ENCODE measurements at places on chromosomes 12 and 14. TPM values are rescaled to one million over a fixed set of nuclear protein-coding genes. Genes with fewer than 3 reads are reported as not detected.

- DNase-seq, result no peak
These were observed 88.5 kb downstream of the GCH1 start for GRCh38 chr14:54814076-54814475.

DNA sequence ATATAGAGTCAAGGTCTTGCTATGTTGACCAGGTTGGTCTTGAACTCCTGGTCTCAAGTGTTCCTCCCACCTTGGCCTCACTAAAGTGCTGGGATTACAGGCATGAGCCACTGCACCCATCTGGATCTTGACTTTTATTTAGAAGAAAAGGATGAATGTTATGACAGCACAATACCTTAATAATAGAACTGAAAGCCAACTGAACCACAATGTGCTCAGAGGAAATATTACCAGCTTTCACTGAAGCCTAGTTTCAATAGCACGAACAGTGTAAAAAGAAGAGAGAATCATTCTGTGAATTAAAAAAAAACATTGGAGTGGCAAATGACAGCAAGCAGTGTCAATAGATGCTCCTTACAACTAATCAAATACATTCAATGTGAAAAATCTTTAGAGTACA is 239.2 kb upstream of the RMST start:
- DNase-seq, result no peak

- no peak for DNase-seq
These were observed 26.2 kb downstream of the FAM177A1 start for GRCh38 chr14:35072226-35072625.

GRCh38 chr12:130347588-130347987 is 9.9 kb downstream of the PIWIL1 start:
- DNase-seq, result no peak

DNA sequence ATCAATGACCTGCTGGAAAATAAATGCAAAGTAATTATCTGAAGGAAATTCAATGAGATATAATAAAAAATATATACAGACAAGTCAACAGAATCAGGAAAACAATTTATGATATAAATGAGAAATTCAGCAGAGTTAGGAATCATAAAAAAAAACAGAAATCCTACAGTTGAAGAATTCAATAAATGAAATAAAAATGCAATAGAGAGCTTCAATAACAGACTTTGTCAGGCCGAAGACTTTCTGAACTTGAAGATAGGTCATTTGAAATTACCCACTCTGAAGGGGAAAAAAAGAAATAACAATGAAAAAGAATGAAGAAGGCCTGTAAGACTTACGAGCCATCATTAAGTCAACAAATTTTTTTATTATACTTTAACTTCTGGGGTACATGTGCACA is 15.5 kb upstream of the GARIN2 start:
- no peak for DNase-seq

DNA sequence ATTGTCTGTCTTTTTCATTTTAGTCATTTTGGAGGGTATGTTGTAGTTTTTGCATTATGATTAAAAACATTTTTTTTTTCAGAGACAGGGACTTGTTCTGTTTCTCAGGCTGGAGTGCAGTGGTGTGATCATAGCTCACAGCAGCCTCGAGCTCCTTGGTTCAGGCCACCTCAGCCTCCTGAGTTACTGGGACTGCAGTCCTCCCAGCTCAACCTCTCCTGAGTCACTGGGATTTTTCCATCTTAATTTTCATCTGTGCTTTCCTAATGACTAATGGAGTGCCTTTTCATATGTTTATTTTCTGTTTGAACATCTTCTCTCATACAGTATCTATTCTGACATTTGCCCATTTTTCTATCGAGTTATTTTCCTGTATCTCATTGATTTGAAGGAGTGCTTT is 52.6 kb downstream of the DYRK2 start:
- DNase-seq, result no peak

DNA sequence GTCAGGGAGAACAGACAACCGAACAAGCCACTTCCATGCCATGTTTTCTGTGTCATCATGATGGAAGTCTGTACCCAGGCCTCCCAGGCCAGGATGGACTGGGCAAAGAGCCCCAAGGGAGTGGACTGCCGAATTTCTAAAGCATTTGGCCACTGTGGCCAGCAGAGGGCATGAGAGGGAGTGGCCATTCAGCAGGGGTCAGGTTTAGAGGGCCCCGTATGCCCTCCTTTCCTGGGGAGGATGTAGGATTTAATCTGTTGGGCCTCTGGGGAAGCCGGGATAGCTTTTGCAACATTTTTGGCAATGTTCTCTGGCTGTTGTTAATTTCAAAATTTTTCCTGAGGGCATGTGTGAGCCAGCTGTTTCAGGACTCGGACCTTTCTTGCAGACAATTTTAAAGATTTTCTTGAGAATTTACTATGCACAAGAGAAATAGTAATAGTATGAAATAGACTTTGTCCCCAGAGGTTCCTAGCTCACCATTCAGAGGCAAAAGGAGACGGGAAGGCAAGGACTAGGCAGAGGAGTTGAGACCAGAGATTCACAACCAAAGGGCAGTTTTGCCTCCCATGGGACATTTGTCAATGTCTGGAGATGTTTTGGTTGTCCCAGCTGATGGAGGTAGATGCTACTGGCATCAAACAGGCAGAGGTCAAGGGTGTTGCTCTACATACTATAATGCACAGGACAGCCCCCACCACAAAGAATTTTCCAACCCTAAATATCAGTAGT is 18.0 kb downstream of the ACACB start:
- peak; percentile 63 for DNase-seq

DNA sequence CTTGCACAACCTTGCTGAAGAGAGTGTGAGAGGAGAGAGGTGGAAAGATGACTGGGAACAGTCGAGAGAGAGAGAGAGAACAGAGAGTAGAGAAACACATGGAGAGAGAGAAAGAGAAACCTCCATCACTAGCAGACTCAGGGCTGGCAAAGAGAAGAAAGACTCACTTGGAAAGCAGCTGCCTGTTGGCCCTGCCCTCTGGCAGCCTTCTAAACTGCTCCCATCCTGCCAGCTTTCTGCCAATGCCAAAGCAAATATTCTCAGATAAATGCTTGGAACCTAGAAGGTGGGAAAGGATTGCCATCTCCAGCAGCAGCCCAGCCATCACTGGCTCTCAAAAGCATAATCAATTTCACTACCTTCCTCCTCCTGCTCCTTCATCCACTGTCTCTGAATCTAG is 107.9 kb upstream of the WSCD2 start:
- no peak for DNase-seq

RPS26 gene
- 41.0 TPM for total RNA-seq

- no peak for DNase-seq
These were observed 26.5 kb upstream of the RIC8B start for GRCh38 chr12:106747973-106748436.

ZFHX2 gene
- 1.0 TPM for total RNA-seq

- no peak for DNase-seq
These were observed 44.6 kb upstream of the PTGDR start for GRCh38 chr14:52222901-52223300.

DNA sequence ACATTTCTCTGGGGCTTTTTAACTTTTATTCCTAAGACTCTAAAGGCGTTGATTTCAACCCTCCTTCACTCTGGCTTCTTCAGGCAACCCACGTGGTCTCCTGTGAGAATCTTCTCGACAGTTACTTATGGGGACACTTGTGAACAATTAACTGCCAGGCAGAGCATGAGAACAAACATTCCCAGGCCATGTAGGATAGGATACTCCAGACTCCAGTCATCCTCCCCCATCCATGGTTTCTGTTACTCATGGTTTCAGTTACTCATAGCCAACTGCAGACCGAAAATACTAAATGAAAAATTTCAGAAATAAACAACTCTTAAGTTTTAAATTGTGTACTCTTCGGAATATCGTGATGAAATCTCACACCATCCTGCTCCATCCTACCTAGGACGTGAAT is 19.5 kb downstream of the GPR68 start:
- DNase-seq, result no peak

DNA sequence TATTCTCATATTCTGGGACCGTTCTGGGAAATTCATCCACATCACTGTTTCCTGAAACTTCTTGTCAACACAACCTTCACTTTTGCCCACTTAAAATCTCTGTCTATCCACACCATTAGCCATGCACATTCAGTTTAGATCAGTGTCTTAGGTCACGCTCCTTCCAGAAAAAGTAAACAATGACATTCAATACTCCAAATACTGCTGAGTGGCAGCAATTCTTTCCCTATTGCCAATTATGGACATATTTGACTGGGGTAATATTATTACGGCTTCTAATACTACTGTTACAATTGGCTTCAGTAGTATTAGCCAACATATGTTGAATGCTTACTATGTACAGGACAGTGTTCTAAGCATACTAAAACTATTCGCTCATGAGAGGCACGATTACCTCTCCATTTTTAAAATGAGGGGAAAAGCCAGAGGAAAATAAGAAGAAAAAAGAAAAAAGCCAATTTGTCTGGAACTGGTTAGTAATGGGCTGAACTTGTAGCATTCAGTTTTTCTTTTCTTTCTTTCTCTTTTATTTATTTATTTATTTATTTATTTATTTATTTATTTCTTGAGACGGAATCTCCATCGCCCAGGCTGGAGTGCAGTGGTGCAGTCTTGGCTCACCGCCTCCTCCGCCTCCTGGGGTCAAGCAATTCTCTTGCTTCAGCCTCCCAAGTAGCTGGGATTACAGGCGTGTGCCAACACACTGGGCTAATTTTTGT is 23.4 kb downstream of the LTBR start:
- DNase-seq, result no peak

DNA sequence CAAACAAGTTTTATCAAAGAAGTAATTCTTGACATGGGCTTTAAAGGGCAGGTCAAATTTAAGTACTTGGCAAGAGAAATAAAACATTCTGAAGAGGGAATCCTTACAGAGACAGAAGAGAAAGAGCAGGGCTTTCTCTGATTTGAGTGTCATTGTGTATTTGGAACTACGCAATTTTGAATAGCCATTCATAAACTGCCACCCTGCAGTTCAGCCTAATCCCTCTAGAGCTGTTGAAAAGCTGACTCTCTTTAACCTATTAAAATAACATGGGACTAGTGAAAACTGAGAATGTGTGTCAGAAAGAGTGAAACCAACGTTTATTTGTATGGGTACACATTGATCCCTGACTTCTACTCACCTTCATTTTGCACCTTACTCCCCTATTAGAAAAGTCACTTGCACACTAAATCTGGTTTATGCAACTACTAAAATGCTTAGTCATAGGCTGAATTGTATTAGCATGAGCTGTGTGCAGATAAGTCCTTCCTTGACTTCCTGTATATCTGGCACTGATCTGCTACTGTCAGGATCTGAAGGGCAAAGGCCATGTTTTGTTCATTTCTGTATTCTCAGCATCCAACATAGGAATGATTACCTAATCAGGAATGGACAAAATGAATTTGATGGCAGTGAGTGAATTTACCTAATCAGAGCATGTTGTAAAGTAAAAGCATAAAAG is 458.9 kb downstream of the NOVA1 start:
- DNase-seq, result no peak

DNA sequence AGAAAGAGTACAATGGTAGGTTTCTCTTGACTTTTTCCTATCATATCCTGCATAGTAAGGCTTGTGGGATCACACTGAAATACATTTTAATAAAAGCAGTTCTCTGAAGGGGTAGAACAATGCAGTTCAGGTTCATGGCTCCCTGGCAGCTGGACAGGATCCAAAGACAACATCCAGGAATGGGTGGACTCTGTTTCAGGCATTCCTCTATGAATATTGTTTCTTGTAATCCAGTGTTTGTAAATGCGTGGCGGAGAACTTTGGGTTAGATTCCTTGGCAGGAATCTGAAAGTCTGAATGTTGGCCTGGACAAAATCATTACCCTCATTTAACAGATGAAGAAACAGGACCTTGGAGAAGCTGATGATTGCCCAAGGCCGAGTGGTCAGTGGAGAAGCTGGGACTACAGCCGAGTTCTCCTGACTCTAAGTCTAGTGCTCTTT is 43.5 kb downstream of the SYNE2 start:
- DNase-seq, result no peak

DNA sequence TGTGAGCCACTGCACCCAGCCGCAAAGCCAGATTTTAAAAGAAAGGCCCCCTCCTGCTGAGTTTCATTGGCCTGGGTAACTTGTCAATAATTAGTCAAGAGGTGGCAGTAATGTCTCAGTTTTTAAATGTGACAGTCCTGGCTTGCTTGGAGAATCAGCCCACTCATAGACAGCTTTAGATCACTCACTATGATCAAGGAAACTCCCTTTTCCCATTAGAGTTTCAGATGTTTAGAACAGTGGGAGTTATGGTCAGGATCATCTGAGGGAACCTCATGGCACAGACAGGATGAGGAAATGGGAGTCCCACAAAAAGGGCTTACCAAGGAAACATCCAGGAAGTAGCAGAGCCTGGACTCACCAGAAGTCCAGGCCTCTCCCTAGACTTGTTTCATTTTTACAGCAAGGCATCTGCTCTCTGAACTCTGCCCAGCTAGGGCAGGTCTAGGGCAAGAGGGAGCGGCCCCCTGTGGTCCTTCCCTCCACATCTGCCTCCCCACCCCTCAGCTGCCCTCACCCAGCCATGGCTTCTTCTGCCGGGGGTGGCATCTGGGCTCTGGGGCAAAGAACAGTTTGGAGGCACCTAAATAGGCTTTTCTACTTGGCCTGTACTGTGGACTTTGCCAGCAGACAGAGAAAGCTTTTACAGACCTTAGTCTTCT is 11.2 kb downstream of the BCL2L14 start:
- DNase-seq, result no peak

DNA sequence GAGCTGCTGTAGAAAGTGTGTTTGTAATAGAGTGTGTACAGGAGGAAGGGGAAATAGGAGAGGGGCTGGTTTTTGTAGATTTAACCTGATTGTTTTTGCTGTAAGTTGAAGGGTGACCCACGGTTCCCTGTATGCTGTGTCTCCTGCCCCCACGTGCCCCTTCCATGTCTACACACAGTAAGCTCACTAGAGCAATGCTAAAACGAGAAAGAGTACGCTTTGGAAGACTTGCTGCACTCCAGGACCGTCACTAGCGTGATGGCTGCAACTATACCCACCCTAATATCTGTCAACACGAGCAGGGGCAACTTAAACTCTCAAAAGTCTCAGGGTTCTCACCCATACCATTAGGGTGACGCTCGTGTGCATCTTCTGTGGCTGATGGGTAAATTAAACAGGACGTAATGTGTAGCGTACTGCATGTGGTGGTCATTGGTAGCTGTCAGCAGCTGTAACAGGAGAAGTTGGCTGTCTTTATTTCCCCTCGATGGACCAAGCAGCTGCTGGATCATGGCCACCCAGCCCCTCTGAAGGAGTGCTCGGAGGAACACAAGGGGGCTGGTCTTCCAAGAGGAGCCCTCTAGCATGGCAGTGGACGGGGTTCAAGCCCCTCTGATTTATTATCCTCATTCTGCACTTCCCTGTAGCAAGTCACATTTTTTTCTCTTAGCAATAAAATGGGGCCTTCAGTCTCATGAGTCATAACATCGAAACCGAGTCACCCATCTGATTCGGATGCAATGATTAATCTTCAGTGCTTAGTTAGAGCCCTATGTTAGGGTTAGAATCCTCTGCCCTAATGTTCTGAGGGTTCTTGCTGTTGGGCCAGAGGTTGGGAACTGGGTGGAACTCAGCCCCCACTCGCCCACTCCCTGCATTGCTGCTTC is 14.0 kb downstream of the CCND2 start:
- DNase-seq, result no peak

DNA sequence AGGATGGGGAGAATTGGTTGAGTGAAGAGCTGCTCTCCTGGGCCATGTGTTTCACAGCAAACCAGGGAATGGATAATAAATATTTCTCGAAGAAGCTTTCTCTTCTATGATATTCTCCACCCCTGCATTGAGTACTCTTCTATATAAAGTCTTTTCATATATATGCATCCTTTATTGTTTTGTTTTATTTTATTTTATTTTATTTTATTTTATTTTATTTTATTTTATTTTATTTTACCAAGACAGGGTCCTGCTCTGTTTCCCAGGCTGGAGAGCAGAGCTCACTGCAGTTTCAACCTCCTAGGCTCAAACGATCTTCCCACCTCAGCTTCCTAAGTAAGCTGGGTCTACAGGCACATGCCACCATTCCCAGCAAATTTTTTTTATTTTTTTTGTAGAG is 85.8 kb downstream of the SCN8A start:
- DNase-seq, result no peak

EPYC gene
- not detected for total RNA-seq

BICDL1 gene
- total RNA-seq, result 4.7 TPM

Measured in left ventricle myocardium superior (tissue), 1 donor.